ENCODE measurements at places on chromosomes 1 and 21.

GRCh38 chr1:11352058-11352715, 79.2 kb downstream of the UBIAD1 start:
- DNase-seq = no peak

DNA sequence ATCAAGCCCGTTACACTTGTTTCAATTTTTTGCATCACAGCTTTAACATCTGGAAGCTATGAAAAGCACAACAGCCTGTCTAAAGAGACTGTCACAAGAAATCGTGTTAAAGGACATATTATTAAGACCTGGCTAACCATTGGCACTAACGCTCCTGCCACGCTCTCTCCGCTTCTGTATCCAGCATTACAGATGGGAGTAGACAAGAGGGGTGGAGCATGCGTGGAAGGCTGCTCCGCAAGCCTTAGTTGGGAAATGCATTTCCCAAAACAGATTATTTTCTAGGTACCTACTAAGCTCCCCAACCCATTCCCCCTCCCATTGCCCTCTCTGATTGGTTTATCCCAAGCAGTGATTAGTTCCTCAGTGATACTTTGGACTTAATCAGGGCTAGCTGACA, 72.4 kb downstream of the NTNG1 start:
- no peak for DNase-seq

- DNase-seq = no peak
Measured at GRCh38 chr21:45032332-45032731, 42.0 kb upstream of the ADARB1 start.

GRCh38 chr21:38861989-38862683, 56.4 kb downstream of the ETS2 start:
- DNase-seq = no peak

DNA sequence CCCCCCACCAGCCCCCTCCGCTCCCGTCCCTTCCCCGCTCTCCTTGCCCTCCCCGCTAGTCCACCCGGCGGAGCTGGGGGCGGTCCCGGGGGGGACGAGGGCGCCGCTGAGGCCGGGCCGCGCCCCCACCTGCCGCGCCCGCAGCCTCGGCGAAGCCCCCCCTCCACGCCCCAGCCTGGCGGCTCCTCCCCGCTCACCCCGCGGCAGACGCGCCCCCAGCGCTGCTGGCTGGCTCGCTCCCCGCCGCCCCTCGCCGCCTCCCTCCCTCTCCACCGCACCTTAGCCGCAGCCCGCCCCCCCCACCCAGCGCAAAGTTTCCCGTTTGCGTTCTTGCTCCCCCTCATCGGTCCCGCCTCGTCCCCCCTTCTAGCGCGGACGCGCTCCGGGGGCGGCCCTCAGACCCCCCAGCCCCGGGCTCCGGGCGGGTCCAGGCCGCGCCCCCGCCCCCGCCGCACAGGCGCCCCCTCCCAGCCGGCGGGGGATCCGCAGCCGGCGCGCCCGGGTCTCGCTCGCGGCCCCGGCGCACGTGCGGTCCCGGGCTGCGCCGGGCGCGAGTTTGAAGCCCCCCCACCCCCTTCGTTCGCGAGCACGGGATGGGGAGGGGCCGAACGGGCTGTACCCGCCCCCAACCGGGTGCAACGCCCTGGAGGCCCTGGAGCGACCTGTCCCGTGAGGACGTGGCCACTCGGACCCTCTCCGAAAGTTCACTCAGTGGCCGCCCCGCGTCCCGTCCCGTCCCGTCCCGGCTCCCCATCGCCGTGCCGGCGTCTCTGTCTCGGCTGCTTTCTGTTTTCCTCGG, 623 bp downstream of the PTPRF start:
- DNase-seq = no peak

- no peak for DNase-seq
Measured at GRCh38 chr1:209899948-209900347, 38.1 kb upstream of the SYT14 start.

DNA sequence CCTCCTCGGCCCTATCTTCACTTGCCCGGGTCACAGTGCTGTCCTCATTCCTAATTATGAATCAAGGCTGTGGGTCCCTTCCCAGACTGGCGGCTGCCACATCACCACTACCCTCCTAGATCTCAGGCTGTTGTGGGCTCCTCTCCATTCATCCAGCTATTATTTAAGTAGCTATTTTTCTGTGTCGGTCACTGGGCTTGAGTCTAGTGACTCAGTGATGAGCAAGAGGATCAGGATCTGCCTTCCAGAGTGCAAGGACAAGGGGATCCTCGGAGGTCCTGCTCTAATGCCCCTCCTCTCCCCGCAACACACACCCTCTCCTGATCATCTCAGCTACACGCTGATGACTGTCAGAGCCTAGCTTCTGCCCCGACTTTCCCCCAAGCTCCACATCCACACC, 34.1 kb downstream of the CDCP2 start:
- no peak for DNase-seq

DNA sequence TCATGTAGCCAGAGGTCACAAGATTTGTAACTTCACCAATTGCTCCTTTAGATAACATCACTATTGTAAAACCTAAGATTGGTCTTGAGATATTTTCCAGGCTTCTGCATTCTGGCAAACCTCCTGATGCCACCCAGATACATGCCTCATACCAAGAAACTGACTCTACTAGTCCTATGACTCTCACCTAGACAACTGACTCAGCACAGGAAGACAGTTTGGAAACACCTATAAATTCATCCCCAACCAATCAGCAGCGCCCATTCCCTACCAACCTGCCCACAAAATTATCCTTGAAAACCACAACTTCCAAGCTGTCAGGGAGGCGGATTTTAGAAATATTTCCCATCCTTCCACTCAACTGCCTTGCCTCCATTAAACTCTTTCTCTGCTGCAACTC, 2.6 kb downstream of the NME7 start:
- DNase-seq = no peak

- DNase-seq = no peak
Measured at GRCh38 chr21:27423906-27424595, 457.2 kb upstream of the ADAMTS5 start.

- DNase-seq = no peak
Measured at GRCh38 chr1:240844486-240844885, 232.5 kb upstream of the GREM2 start.

GRCh38 chr1:235767795-235768194, 98.9 kb downstream of the LYST start:
- DNase-seq = no peak

DNA sequence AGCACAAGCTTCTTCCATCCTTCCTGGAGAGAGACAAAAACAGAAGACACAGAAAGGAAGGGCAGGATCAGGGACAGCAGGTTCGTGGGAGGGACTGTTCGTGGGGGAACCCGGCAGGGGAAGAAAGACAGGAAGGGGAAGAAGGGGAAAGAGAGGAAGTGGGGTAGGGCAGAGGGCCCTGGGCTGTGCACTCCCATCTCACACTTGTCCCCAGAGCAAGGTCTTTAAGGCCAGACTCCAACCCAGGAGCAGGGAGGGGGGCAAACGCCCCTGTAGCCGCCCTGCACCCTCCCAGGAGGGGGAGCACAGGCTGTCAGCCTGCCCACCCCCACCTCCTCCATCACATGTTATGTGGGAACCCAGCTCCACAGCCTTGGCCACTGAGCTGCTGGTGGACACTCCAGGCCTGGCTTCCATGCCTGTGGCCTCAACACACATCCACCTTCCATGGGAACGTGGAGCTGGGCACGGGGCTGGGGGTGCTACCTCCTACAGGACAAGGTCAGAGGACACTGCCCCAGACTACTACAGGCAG, 9.3 kb downstream of the SLC19A1 start:
- no peak for DNase-seq

- DNase-seq = no peak
Measured at GRCh38 chr1:40876436-40876761, 14.2 kb upstream of the CITED4 start.

- no peak for DNase-seq
Measured at GRCh38 chr1:30809514-30810263, 52.1 kb upstream of the LAPTM5 start.

DNA sequence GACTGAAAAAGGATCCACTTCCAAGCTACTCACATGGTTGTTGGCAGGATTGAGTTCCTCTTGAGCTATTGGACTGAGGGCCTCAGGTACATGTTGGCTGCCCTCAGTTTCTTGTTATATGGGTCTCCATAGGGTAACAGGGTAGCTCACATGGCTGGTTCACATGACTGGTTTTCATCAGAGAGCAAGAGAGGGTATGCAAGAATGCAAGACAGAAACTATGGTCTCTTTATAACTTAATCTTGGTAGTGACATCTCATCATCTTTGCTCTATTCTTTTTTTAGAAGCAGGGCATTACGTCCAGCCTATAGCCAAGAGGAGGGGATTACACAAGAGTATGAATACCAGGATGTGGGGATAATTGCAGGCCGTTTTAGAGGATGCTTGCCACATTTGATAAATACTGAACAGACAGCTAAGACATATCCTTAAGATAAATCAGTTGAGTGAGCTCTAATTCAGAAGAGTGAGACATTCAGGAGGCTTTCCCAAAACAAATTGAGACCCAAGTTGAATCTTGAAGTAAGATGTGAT, 100.2 kb downstream of the HMCN1 start:
- no peak for DNase-seq

GRCh38 chr1:4655674-4656532, 1.5 kb downstream of the AJAP1 start:
- no peak for DNase-seq

- DNase-seq = no peak
Measured at GRCh38 chr1:248918131-248918530, 12.1 kb downstream of the PGBD2 start.

- no peak for DNase-seq
Measured at GRCh38 chr1:205356440-205357139, at the start of gene KLHDC8A. TSS of gene KLHDC8A (minus strand) at chr1:205356922. CDS start at chr1:205343604, 13,318 bp downstream.

- no peak for DNase-seq
Measured at GRCh38 chr1:175820456-175821025, 77.1 kb upstream of the TNR start.

DNA sequence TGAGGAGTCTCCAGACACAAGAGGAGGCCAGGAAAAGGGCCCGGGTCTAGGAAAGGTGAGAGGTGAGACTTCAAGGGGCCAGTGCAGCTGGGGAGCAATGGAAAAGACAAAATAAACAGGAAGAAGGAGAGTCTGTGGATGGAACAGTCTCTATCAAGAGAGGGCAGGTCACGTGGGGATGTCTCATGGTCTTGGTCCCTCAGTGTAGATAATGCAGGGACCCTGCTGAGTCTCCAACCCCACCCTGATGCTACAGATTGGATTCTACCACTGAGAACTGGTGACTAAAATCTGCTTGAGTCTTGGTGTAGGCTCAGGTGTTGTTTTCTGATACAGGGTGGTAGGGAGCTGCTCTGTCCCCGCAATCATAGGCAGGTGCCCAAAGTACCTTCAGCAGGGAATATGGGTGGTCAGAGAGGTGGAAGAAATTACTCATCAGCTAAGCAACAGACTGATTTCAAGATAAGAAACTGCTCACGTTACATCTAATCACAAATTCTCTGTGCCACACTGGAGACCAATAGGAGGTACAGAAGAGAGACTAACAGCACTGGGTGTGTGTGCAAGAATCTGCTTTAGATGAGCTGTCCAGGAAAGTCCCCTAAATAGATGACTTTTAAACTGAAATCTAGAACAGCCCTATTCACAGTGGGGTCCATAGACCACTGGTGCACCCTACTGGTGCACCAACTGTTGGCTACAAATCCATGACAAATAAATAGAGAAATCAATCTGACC, 101.5 kb upstream of the TLR5 start:
- no peak for DNase-seq
